Stromal cell of bone marrow (primary cell): ENCODE measurements at places on chromosomes 6 and 20.
A peak's percentile ranks its signal among the peaks of the same experiment; 100 is the strongest.

DNA sequence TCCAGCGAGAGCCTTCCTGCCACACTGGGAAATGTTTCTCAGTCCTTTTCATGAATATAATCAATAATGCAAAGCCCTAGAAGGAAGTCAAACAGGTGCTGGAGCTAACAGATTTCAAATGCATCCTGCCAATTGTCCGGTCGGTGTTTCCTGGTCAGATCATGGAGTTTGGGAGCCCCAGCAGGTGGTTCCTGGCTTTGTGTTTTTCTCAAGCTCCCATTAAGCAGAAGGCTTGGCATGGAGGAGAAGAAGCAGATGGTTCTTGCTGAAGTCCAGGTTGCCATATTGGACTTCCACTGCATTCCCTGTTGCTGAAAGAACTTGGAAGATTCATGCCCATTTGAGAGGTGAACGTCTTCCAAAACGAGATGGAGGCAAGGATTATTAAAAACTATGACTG lies 68.6 kb downstream of the GFOD1 start:
- no peak for DNase-seq

GRCh38 chr6:69987550-69987949 lies 121.2 kb downstream of the COL19A1 start:
- DNase-seq = no peak

DNA sequence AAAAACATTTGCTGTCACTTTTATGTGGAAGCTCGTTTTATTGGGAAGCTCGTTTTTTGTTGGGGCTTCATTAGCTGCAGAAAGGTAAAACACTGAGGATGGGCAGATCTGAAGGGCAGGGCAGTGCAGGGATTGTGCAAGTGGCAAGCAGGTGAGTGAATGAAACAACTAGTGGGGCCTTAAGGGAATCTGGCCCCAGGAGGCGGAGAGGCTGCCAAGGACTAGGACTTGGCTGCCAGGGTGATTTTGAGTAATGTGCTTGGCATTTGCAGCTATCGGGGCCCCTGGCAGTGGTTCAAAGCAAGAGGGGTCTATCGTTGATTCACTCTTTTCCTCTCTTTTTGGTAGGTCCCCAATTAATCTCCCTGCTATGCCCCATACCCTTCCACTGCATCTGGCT lies 11.5 kb downstream of the IL22RA2 start:
- DNase-seq = no peak

- peak; percentile 92 for DNase-seq
Observed at GRCh38 chr20:10857352-10858070, 183.7 kb upstream of the JAG1 start.

GRCh38 chr6:162409741-162410691 lies 317.6 kb downstream of the PRKN start:
- DNase-seq = no peak

DNA sequence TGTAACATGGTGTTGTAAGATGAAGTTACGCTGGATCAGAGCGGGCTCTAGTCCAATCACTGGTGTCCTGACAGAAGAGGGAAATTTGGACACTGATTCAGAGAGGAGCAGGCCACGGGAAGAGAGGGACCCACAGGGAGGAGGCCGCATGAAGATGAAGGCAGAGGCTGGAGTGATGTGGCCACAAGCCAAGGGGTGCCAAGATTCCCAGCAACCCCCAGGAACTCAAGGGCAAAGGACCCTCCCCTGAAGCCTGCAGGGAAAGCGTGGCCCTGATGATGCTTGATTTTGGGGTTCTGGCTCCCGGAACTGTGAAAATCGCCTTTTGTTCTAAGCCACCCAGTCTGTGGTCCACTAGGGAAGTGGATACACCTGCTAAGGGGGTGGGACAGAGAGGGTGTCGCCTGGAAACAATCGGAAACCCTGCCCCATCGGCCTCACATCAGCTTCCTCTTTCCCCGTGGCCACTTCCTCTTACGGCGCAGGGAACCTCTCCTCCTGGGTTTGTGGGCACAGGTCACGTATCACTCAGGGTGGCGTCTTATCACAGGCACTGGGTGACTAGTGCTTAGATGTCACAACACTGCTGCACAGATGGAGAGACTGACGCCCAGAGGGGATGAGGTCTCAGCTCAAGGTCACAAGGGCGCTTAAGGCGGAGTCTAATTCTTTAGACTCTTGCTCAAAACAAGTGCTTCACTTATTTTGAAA lies 58.0 kb downstream of the SULF2 start:
- DNase-seq = no peak

DNA sequence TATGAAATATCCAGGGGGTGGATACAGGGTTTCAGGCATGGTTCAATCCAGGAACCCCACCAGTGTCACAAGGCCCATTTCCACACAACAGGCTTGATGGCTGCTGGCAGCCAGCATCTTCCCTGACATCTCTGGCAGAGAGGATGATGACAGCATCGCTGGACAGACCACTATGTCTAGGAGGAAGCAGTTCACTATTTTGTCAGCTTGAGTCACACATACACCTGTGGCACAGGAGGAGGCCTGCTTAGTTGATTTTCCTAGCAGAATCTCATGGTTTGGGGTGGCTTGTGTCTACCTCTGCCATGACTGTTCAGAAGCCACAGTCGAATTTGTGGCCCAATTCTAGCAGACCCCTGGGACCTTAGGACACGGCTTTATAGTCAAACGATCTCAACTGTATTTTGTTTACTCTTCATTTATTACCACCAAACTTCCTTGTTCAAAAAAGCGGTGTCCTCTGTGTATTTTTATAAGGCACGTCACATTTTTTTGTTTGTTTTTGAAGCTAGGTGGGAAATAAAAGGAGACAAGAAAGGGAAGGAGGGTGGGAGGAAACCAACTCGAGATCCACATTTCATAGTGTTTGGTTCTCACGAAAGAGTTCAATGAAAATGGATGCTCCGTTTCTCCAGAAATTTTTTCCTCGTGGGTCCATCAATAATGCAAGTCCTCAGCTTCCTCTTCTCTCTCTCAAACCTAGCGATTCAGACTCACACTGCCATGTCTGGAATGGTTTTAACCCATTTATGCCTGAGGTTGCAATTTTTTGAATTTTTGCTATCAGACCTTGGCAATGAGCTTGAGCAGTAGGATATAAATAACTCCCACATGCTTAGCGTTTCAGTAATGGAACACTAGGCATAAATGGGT lies 94.4 kb downstream of the TOX2 start:
- no peak for DNase-seq

GRCh38 chr6:129490521-129491255 lies 219.3 kb downstream of the ARHGAP18 start:
- peak; percentile 95 for DNase-seq

- DNase-seq = no peak
Observed at GRCh38 chr6:43800746-43801494, 30.9 kb downstream of the VEGFA start.

DNA sequence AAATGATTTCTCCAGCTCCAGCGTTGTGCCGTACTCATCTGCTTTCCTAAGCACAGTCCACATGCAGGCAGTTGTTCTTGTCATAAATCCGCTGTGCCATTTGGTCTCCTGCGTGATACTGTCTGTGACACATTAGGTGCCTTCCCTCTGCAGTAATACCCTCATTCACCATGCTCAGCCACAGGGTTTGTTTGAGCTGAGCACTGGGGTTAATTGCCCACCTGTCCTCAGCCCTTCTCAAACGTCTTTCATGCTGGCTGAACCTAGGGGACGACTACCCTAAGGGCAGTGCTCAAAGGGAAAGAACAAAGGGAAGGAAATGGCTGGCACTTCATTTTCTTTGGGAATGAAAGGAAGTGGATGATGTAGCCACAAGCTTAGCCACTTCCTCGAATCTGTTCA lies 64.2 kb upstream of the MYLIP start:
- DNase-seq = no peak

DNA sequence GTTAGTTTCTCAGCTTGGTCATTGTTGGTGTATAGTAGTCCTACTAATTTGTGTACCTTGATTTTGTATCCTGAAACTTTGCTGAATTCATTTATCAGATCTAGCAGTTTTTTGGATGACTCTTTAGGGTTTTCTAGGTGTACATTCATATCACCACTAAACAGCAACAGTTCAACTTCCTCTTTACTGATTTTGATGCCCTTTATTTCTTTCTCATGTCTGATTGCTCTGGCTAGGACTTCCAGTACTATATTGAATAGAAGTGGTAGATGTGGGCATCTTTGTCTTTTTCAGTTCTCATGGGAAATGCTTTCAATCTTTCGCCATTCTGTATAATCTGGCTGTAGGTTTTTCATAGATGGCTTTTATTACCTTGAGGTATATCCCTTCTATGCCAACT lies 61.3 kb upstream of the HEY2 start:
- no peak for DNase-seq

- DNase-seq = no peak
Observed at GRCh38 chr20:35776513-35777101, 4.8 kb downstream of the PHF20 start.

GRCh38 chr6:34852406-34853085 lies 35.3 kb downstream of the TAF11 start:
- no peak for DNase-seq

GRCh38 chr20:5596401-5597193 lies 153.6 kb upstream of the SHLD1 start:
- DNase-seq = no peak

DNA sequence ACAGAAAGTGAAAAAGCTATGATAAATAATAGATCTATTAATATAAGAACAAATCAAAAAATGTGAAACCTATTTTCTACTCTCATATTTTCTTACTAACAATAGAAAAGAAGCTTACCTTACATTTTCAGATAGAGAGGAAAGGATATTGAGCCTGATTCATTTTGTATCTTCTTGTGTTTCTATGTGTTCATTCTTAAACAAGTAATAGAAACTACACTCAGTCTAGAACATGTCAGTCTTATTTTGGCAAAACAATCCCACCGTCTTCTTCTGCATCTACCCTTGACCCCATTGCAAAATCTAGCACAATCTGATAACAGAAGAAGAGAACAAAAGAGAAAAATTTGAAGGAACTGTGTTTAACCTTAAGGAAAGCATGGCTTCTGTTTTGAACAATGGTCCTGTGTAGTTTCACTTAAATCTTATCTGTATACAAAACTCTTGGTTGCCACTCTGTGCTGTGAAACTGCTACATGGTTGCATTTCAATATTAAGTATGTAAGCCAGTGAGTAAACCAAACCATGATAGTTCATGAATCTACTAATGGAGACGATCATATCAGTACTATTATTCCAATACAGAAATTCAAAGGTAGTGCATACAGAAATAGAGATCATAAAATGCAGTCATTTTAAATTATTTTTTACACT lies 69.5 kb upstream of the LGSN start:
- no peak for DNase-seq

DNA sequence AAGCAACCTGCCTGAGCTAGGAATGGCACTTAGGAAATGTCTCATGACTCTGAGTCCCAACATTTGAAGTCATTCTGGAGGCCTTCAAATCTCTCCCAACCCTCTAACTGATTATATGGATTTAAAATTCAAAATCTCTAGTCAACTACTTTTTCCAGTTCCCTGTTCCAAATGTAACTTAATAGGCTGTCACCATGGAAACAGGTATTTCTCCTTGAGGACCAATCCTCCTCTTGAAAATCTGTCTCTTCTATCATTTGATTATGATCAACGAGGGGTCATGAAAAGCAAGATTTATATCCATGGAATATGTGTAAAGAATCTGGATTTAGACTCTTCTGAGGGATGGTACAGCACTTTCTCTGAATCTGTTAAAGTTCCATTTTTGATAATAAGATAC lies 127.3 kb upstream of the DTNBP1 start:
- DNase-seq = no peak

DNA sequence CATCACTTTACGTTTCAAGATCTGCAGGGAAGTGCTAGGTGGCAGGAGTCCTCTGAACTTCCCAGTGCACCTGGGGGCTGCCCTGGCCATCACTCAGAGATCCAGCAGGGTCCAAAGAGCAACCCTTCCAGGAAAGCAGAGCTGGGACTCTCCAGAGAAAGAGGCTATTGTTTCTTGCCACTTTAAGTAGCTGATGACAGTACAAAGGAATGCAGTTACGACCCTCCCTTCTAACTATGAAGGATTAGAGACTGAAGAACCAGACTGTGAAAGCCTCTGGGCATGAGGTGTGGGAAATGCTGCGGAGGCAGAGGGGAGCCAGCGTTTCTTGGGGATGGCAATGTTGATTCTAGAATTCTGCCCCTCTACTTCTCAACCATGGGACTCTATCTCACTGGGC lies 189.1 kb upstream of the SUPT3H start:
- no peak for DNase-seq

GRCh38 chr6:48389146-48390043 lies 278.4 kb upstream of the PTCHD4 start:
- DNase-seq = no peak

DNA sequence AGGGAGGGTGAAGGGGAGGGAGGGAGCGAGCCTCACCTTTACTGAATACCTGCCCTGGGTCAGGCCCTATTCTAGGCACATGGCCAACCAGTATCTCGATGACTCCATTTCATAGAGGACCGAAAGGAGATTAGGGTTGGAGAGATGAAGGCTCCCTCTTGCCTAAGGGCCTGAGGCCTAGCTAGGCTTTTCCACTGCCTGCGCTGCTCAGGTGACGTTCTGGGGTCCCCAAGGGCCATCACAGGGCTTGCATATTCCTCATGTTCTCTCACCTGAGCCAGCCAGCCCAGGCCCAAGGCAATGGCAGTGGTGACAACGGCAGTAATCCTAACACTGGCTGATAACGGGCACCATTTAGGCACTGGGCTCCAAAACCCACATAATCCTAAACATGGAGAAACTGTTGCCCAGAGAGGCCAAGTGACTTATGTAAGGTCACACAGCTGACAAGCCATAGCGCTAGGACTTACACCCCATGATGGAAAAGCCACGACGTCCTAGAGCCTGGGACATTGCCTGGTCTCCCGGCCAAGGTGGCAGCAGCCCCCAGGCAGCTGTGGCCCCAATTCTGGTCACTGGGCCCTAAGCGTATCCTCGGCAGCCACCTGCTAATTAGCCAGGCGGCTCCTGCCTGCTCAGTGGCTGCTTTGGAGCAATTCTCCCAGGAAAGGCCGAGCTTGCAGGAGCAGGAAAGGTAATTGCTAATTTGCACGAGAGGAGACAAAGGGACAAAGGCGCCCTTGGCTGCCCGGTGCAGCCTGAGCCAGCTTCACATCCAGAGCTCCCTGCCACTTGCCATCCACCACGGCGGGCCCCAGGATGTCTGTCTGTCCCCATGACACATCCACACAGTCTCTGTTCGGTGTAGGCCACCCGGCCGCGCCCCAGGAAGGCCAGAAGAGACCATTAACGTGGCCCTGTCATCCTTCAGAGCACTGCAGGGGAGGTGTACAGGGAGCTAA lies 21.5 kb downstream of the NOL4L start:
- no peak for DNase-seq

DNA sequence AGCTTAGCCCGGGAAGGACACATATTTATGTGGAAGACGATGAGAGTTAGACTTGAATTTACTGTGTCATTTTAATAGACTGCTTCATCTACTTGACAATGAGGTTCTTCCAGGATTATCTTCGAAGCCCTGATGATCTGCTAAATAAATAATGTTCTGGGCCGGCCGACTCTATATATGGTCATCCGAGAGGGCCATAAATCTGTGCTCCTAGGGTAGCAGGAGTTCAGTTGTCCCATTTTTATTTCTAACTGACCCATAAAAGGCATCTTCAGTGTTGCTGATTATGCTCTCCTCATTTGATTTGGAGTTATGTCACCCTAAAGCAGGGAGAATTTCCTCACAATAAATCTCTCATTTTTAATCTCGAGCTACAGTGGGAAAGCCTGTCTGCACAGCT lies 217.1 kb downstream of the SLC24A3 start:
- no peak for DNase-seq

- no peak for DNase-seq
Observed at GRCh38 chr20:50335105-50335504, 144.5 kb downstream of the CEBPB start.
